ENCODE measurements at places on chromosomes 11 and 22. TPM values are rescaled to one million over a fixed set of nuclear protein-coding genes. Genes with fewer than 3 reads are reported as not detected.

MEI1 gene
- total RNA-seq: 79.2 TPM

ANO5 gene
- total RNA-seq: not detected

HDAC10 gene
- 141 TPM for total RNA-seq

NRXN2 gene
- total RNA-seq: 0.30 TPM

CRY2 gene
- 67.4 TPM for total RNA-seq

C11orf87 gene
- total RNA-seq: not detected

NLRP6 gene
- 26.3 TPM for total RNA-seq

TMEM191C gene
- 3.5 TPM for total RNA-seq

TUBA8 gene
- 1.9 TPM for total RNA-seq

TSSK2 gene
- not detected for total RNA-seq

PRRG4 gene
- total RNA-seq: not detected

NNMT gene
- total RNA-seq: not detected

ART5 gene
- total RNA-seq: not detected

- DNase-seq: no peak
Measured at GRCh38 chr11:19467904-19468303, 227.2 kb upstream of the E2F8 start.

DNA sequence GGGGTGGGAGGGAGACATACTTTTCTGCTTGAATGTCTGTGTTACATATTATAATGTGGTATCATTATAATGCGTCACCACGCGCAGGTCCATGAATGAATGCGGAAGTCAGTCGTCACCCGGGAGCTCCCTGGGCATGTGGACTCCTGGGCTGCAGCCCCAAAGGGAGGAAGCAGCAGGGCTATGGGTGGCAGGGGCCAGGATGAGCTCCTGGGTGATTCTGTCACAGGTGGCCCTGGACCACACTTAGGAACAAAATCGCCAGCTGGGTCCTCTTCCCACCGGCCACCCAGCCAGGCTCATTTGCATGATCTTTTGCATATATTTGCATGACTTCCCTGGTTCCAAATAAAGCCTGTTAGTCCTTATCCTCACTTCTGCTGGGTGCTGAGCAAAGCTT lies 51.2 kb downstream of the KCNJ4 start:
- DNase-seq: no peak

- DNase-seq: no peak
Measured at GRCh38 chr22:46038516-46039430, 61.8 kb upstream of the WNT7B start.

DNA sequence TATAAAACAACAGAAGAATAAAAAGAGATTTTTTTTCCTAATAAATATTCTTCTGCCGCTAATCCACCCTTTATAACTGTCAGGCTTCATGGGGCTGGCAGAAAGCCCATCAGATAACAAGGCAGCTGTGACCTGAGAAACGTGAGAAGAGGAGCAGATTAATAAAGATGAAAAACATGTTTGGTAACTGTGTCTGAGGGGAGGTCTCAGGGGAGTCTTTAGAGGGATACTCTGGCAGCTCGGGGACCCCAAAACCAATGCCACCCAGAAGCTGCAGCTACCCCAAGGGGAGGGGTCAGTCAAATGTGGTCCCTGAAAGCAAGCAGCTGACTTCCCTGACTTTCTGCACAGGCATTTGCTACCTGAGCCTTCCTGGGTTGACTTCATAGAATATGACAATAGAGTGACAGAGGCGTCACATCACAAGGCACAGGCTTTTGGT lies 48.4 kb upstream of the POU2AF1 start:
- DNase-seq: no peak

GRCh38 chr11:41377709-41378394 lies 81.6 kb downstream of the LRRC4C start:
- DNase-seq: no peak

DNA sequence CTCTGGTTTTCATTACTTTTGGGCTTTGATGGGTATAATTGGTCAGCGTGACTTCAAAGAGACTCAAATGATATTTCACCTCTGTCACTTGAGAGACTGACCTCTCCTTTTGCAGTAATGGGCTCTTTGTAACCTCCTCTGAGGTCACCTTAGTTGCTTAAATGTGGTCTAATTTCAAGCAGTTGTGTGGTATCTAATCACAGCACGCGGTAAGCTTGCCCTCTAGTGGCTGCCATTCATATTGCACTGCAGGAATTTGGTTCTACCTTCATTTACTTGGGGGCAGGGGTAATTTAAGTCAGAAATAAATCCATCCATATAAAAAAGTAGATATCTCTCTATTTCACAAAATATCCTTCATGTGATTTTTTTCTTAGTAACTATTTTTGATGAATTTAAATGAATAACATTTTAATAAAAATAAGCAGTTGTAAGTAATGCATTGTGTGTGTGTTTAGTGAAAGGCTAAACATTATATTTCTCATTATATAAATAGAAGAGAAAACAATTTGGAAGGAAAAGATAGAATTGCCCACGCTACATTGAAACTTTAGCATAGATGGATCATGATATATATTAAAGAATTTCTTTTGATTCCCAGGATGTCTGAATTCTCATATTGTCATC lies 55.0 kb upstream of the ANO3 start:
- DNase-seq: peak; percentile 12

GRCh38 chr22:24115247-24116207 lies 65.8 kb upstream of the SUSD2 start:
- no peak for DNase-seq

DNA sequence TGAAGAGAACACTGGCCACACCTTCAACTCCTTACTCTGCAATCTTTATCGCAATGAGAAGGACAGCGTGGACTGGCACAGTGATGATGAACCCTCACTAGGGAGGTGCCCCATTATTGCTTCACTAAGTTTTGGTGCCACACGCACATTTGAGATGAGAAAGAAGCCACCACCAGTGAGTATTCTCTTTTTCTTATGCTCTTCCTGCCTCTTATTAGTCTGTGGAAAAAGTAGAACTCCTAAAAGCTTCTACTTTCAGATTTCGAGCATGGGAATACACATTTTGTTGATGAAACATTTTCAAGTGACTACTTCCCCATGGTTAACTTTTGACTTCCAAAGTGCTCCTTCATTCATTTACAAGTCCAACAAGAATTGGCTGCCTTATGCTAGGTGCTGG lies 20.9 kb downstream of the ALKBH3 start:
- DNase-seq: no peak

- DNase-seq: no peak
Measured at GRCh38 chr22:20567371-20567847, 60.0 kb downstream of the MED15 start.

- no peak for DNase-seq
Measured at GRCh38 chr11:125953401-125953935, 7.6 kb downstream of the VSIG10L2 start.

DNA sequence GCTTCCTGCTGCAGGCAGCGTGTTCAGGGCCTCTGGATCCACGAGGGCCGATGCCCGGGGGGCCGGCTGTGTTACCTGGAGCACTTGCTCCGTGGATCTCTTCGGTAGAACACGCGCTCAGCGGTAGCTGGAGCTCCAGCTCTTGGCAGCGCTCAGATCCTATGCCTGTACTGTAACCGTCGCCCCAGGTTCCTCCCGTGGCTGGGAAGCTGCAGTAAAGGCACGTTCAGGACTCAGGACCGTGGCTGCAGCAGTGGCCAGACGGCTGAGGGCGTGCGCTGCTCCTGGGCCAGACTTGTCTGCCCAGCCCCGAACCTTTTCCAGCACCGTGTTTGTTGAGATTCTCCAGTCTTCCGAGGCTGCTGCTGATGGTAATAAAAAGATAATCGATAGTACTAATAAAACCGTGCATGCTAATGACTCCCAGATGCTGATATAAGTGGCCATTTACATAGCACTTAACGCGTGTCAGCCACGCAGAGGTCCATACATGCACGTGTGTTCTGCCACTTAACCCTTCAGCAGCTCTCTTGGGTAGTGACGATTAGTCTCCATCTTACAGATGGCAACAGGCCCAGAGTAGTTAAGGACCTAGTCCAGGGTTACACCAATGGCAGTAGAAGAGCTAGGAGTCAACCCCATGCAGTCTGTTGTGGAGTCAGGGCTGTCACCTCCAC lies 1.4 kb downstream of the MOV10L1 start:
- no peak for DNase-seq

- no peak for DNase-seq
Measured at GRCh38 chr11:7677796-7678201, 4.5 kb upstream of the CYB5R2 start.

GRCh38 chr22:17774206-17774925 lies at the start of gene BID:
TSS of gene BID (minus strand) at chr22:17774469. CDS start at chr22:17750116, 24,353 bp downstream.
- peak; percentile 38 for DNase-seq

GRCh38 chr11:116481126-116481675 lies 291.6 kb downstream of the BUD13 start:
- no peak for DNase-seq

- no peak for DNase-seq
Measured at GRCh38 chr22:26559961-26560575, 29.9 kb downstream of the TPST2 start.

DNA sequence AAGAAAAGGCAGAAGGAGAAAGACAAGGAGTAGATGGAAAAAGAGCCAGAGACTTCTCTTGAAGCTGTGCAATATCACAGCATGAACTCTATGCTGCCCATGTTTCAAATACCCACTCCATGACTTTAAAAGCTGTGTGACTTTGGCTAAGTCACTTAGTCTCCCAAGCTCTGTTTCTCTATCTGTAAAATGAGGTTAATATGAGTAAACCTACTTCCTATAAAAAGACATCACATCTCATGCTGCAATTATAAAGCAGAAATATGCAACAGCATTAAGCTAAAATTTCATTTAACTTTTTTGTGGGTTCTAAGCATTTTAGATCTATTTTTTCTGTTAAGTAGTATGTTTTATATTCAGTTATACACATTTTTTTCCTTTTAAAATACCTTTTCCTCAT lies 11.6 kb downstream of the DGCR2 start:
- no peak for DNase-seq

GRCh38 chr11:67640758-67641337 lies 1.3 kb upstream of the TBX10 start:
- DNase-seq: no peak

All from CD4-positive, alpha-beta memory T cell (primary cell).